ENCODE measurements at places on chromosomes 12 and 14. TPM values are rescaled to one million over a fixed set of nuclear protein-coding genes. Genes with fewer than 3 reads are reported as not detected.

DNA sequence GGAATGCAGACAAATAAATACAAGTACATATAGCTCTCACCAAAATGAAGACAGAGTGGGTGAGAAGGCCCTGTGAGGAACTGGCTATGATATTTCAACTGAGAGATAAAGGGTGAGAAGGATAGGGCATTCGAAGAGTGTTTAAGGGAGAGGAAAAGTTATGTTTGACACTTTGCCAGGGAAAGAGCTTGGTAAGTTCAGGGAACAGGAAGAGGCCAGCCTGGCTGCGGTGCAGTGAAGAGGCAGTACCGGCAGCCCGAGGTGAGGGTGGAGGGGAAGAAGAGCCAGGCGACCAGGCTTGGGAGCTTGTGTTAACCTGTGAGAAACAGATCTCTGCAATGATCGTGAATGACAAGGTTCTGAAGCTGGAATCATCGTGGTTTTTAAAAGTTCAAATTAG is 84.7 kb upstream of the RFX4 start:
- DNase-seq = no peak
- H3K36me3 ChIP-seq = peaks cover 11% of the 10 kb centered on the region
- peaks cover 13% of the 10 kb centered on the region for H3K4me1 ChIP-seq
- H3K27me3 ChIP-seq = no peaks in the 10 kb centered on the region
- H3K27ac ChIP-seq = no peak overlapping the region

GRCh38 chr14:64709126-64709525 is 4.9 kb downstream of the PLEKHG3 start:
- H3K27me3 ChIP-seq = no peaks in the 10 kb centered on the region
- H3K4me1 ChIP-seq = peaks cover 42% of the 10 kb centered on the region
- H3K36me3 ChIP-seq = peaks cover 3% of the 10 kb centered on the region
- no peak overlapping the region for H3K27ac ChIP-seq

DNA sequence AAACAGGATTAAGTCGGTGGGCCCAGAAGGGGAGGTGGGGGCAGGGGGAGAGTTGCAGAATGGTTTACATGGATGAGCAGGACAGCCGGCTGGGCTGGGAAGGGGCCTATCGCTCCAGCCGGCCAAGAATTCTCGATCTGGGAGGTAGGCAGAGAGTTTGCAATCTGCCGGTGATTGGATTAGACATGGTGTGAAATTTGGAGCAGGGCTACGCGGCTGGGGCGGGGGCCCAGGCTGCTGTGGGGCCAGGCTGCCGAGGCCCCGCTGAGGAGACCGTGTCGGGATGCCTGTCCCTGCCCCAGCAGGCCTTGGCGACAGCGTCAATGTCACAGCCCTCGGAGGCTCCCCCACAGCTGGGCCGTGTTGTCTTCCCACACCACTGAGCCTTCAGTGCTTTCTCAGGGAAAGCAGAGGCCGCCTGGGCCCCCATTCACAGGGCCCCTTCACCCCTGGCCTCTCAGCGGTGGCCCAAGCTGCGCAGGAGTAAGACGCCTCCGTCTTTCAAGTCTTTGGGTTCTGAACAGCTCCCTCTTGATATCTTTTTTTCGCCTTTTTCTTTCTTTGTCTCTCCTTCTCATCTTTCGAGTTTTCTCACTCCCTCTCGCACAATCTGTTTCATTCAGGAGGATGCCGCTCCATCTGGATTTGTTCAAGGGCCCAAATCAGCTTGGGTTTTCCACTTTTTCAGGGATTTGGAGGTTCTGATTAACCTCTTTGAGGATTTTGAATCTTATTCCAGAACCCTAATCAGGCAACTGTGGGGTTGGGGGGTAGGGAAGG is 117.5 kb upstream of the PARP11 start:
- H3K27ac ChIP-seq = no peak overlapping the region
- no peak overlapping the region for H3K4me3 ChIP-seq
- H3K4me1 ChIP-seq = peaks cover 6% of the 10 kb centered on the region
- peak; percentile 84 for DNase-seq

GRCh38 chr14:100617410-100618317 is 30.4 kb upstream of the BEGAIN start:
- no peaks in the 10 kb centered on the region for H3K27me3 ChIP-seq
- H3K27ac ChIP-seq = peak overlapping the region; percentile 88
- H3K36me3 ChIP-seq = no peaks in the 10 kb centered on the region
- peak; percentile 87 for DNase-seq

DNA sequence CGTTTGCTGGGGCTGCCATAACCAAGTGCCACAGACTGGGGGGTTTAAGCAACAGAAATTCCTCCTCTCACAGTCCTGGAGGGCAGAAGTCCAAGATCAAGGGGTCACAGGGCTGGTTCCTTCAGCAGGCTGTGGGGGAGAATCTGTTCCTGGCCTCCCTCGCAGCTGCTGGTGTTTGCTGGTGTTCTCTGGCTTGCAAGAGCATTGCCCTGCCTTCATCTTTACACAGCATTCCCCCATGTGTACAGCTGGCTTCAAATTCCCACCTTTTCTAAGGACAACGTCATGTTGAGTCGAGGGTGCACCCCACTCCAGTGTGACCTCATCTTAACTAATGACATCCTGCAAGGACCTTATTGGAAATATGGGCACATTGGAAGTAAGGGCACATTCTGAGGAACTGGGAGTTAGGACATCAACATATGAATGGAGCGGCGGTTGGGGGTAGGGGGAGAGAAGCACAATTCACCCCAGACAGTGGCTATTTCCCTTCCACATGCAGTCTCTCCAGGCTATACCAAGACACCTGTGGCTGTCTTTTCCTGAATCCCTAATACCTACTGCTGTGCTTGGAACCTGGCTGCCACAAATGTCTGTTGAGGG is 123.6 kb downstream of the FOXN3 start:
- H3K4me1 ChIP-seq = peaks cover 31% of the 10 kb centered on the region
- H3K27me3 ChIP-seq = no peaks in the 10 kb centered on the region
- H3K36me3 ChIP-seq = no peaks in the 10 kb centered on the region
- no peak overlapping the region for H3K27ac ChIP-seq
- H3K4me3 ChIP-seq = no peak overlapping the region
- DNase-seq = no peak

DNA sequence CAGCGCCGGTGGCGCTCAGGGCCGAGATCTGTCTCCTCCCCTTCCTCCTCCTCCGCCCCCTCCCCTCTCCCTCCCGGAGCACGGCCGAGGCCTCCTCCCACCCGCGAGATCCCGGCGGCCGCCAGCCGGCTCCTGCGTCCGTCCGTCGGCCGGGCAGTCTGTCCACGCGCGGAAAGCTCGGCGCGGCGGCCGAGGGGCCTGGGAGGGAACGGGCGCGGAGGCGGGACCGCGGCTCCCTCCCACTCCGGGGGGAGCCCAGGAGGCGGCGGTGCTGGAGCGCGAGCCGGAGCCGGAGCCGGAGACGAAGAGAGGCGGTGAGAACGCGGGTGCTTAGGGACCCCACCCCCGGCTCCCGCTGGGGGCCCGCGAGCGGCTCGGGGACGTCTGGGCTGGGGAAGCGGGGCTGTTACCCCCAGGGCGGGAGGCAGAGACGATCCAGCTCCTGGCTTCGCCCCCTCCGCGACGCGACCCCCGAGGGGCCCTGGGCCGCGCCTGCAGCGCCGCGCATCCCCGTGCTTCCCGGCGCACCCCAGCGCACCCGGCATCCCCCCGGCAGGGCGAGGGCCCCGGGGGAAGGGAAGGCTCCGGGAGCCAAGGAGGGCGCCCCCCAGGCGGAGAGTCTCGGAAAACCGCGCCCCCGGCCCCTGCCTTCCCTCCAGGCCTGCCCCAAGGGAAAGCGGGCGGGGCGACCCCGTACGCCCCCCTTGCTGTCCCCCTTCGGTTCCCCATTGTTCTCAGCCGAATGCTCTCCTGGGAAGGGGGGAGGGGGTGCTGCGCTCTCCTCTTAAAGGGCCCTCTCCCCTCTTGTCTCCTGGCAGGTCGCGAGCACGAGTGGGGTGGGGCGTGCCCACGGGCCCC is at the start of gene DTX1:
Gene DTX1, plus strand, starts transcription at position 100 of the 858 bp plus-strand sequence. CDS start 1,463 bp downstream, outside the sequence.
- no peaks in the 10 kb centered on the region for H3K27me3 ChIP-seq
- H3K27ac ChIP-seq = peak within 1 kb of the TSS; percentile 62
- DNase-seq = no peak
- peaks cover 22% of the 10 kb centered on the region for H3K36me3 ChIP-seq
- H3K4me3 ChIP-seq = peak within 1 kb of the TSS; percentile 45
- peaks cover 33% of the 10 kb centered on the region for H3K4me1 ChIP-seq

- no peak overlapping the region for H3K4me3 ChIP-seq
- no peak overlapping the region for H3K27ac ChIP-seq
- peaks cover 40% of the 10 kb centered on the region for H3K4me1 ChIP-seq
Observed at GRCh38 chr12:125533434-125534029, 468.3 kb downstream of the AACS start.

- no peak overlapping the region for H3K4me3 ChIP-seq
- no peaks in the 10 kb centered on the region for H3K27me3 ChIP-seq
- H3K27ac ChIP-seq = no peak overlapping the region
- H3K4me1 ChIP-seq = no peaks in the 10 kb centered on the region
- no peaks in the 10 kb centered on the region for H3K36me3 ChIP-seq
Observed at GRCh38 chr12:61524851-61525250, 735.4 kb upstream of the USP15 start.

DNA sequence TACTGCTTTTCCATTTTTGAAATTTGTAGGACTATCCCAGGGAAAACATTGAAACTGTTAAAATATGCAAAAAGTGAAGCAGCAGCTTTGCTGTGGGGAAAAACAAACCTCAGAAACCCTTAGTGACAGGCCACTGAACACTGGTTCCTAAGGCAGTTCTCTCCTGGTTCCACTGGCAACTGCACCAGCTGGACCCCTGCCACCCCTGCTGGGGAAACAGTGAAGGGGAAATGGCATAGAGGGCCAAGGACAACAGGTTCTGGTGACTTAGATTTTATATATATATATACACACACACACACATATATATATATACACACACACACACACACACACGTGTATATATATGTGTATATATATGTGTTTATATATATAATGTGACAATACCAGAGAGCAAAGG is 16.2 kb upstream of the KRT7 start:
- DNase-seq = no peak
- H3K27me3 ChIP-seq = peaks cover 2% of the 10 kb centered on the region
- H3K4me3 ChIP-seq = no peak overlapping the region
- peaks cover 35% of the 10 kb centered on the region for H3K4me1 ChIP-seq

DNA sequence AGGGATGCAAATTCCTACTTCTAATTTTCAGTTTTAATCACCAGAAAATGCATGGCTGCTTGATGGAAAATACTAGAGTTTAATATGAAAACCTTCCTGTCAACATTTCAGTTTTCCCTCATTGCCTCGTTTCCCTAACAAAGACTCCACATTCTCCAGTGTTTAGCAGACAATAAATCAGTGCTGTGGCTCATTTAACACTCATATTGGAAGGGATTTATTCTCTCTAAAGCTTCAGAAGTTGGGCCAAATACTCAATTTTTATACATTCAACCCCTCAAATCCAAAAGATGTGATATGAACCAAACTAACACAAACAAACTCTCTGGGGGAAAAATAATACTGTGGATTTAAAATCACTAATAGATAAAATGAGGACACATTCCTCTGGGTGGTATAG is 482.5 kb downstream of the FLRT2 start:
- DNase-seq = no peak
- no peaks in the 10 kb centered on the region for H3K4me1 ChIP-seq
- H3K27ac ChIP-seq = no peak overlapping the region
- no peaks in the 10 kb centered on the region for H3K27me3 ChIP-seq

The TOMM20L gene
- total RNA-seq = not detected

The SMCO2 gene
- total RNA-seq = 0.40 TPM

The DHH gene
- 5.4 TPM for total RNA-seq

The CRACR2A gene
- total RNA-seq = 2.0 TPM

The SMIM41 gene
- total RNA-seq = 0.33 TPM

The CELA1 gene
- not detected for total RNA-seq
